ENCODE measurements at places on chromosomes 7 and 10.

GRCh38 chr10:63651864-63652263, 130.7 kb downstream of the REEP3 start:
- no peak for DNase-seq

DNA sequence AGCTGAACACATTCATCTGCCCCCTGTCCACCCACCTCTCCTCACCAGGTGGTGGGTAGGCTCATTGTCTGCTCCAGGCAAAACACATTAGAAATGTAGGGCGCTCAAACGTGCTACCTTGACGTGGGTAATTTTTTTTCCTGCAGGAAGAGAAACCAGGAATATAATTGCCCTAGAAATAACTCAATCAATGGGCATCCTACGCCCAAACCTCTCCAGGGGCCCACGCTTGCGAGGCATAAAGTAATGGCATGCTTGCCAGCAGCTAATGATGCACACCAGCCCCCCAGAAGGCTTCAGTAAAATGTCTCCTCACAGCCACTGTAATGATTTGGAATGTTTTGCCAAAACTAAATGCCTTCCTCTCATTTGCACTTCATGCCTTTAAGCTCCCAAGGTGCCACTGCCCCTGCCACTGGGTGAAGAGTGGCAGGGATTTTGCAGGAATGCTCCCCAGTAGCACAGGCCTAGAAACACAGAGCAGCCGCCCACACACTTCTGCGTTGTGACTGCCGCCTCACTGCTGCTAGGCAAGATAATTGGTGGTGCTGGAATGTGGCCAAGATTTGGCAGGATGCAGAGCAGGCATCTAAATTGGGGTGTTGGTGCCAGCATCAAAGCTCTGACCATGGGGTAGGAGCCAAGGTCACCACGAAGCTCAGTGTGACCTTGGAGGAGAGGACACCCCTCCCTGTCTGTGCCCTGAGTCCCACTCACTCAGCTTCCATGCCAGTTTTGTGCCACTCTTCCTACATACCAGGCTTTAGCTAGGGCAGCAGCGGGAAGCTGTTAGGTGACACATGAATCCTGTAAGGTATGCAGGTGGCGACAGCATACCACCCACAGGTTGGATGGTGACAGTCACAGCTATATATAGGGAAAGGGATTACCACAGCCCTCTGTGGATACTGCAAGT, 48.7 kb upstream of the PPP1R3C start:
- DNase-seq: no peak

DNA sequence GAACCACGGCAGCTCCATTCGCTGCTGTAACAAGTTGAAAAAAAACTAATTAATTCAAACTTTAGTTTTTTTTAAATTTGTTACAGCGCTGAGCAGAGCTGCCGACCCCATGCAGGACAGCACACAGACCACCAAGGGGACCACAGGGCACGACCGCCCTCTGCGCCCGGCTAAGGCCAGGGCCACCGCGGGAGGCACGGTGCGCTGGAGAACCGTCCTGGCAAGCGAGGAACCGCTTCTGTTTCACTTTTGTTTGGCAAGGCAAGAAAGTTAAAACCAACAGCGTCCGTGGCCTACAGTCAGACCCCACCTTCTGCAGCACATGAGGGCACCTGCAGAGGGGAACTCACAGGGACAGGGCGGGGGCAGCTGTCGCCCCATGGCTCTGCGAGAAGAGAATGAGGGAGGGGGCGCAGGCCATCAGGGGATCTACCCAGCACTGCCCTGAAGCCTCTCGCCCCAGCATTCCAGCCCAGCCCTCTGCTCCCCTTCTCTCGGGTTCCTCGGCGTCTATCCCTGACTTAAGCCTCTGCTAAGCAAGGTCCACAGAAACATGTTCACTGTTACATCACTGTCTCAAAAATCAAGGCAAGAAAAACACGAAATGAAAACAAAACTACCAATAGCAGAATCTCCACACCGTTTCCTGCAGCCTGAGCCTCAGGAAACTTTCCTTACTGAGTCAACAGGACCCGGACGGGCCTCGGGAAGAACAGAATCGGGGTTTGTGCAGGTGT, 204.4 kb downstream of the DIP2C start:
- no peak for DNase-seq

GRCh38 chr7:146414937-146415336, 298.3 kb downstream of the CNTNAP2 start:
- no peak for DNase-seq

GRCh38 chr10:97939446-97939990, 89.9 kb downstream of the GOLGA7B start:
- DNase-seq: no peak

DNA sequence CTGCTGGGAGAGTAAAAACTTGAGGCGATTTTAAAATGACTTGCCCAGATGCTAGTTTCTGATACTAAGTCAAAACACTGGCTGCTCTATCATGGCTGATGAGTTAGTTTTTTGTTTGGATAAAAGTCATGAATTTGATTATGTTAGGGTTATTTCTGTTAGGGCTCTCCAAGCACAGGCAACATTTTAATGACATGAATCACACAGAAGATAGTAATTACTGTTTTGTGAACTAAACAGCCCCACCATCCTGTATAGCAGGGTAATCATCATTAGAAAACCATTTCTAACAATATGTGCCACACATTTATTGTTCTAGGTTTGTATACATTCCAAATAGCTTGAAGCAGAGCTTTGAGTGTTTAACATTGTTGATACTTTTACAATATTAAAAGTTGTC, 750.3 kb downstream of the ANKRD7 start:
- DNase-seq: no peak

- DNase-seq: no peak
Measured at GRCh38 chr10:131088619-131089018, 222.9 kb downstream of the TCERG1L start.

- peak; percentile 99 for DNase-seq
Measured at GRCh38 chr10:14837757-14838581, at the start of the genes CDNF, HSPA14 and MSANTD7. TSS of gene CDNF (minus strand) at chr10:14838037. CDS start at chr10:14837946, 91 bp downstream. TSS of gene HSPA14 (plus strand) at chr10:14838306. CDS start at chr10:14838403, 97 bp downstream. TSS of gene MSANTD7 (plus strand) at chr10:14838306. CDS start at chr10:14842285, 3,979 bp downstream.

DNA sequence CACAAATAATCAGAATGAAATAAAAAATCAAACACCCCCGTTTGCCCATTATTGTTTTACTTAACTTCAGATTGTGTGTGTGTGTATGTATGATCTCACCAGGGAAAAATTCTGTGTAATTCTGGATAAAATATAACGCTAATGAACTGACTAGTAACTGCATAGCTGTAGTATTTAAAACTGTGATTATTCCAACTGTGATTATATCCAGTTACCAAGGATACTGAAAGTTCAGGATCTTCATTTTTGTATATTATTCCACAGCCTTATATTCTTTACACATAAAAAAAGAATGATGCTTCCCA, 2.9 kb downstream of the TWIST1 start:
- DNase-seq: no peak

DNA sequence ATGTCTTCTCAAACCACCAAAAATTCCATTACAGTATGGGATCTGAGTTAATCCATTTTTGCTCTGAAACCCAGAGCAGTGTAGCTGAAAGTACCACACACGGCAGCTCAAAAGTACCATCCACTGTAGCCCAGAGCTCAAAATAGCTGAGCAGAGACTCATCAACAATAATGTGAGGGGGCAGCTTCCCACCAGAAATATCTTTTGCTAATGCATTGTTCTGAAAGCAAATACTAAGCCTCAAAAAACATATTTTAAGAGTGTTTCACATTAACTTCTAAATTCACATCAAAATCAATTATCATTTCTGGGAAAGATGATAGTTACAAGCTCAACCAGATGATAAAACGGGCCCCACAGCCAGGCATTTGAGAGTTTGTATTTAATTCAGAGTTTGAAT, 73.7 kb downstream of the ABLIM1 start:
- DNase-seq: no peak

- DNase-seq: peak; percentile 80
Measured at GRCh38 chr7:94396037-94396431, 1.3 kb downstream of the COL1A2 start.

DNA sequence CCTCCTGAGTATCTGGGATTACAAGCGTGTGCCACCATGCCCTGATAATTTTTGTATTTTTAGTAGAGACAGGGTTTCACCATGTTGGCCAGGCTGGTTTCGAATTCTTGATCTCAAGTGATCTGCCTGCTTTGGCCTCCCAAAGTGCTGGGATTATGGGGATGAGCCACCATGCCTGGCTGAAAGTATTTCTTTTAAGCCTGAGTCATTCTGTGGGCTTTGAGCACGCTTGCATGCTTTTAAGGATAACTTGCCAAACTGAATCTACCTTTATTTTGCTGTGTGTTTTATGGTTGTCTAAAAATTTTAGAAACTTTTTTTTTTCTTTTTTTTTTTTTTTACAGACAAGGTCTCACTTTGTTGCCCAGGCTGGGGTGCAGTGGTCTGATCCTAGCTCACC, 33.2 kb downstream of the CNNM2 start:
- DNase-seq: no peak

GRCh38 chr7:123485187-123485586, 49.2 kb downstream of the IQUB start:
- DNase-seq: no peak

GRCh38 chr10:3045471-3046209, 21.7 kb upstream of the PFKP start:
- DNase-seq: peak; percentile 40

GRCh38 chr10:132637477-132638129, 100.0 kb downstream of the INPP5A start:
- DNase-seq: peak; percentile 28

DNA sequence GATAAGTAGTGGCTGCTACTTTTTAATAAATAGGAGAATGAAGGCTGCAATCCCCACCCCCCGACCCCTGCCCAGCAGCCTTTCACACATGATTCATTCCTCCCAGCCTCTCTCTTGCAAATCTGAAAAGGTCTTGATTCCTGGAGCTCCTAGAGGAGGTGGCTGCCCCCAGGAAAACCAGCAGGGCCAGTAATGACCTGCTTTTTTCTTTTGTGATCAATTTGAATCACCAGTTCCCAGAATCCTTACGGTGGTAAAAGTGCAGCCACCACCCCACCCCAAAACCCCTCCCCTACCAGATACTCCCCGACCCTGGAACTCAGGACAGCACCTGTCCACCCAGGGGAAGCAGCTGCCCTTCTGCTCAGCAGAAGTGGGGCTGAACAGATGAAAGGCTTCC, 108.9 kb downstream of the C10orf105 start:
- DNase-seq: no peak

- no peak for DNase-seq
Measured at GRCh38 chr7:22651534-22652243, 75.3 kb upstream of the IL6 start.

GRCh38 chr7:14340393-14341074, 351.1 kb upstream of the ETV1 start:
- no peak for DNase-seq

- no peak for DNase-seq
Measured at GRCh38 chr7:114218283-114218682, 196.3 kb upstream of the FOXP2 start.

- DNase-seq: no peak
Measured at GRCh38 chr10:112986544-112987190, 36.6 kb downstream of the TCF7L2 start.

GRCh38 chr10:59651902-59652301, 57.7 kb downstream of the SLC16A9 start:
- DNase-seq: no peak

DNA sequence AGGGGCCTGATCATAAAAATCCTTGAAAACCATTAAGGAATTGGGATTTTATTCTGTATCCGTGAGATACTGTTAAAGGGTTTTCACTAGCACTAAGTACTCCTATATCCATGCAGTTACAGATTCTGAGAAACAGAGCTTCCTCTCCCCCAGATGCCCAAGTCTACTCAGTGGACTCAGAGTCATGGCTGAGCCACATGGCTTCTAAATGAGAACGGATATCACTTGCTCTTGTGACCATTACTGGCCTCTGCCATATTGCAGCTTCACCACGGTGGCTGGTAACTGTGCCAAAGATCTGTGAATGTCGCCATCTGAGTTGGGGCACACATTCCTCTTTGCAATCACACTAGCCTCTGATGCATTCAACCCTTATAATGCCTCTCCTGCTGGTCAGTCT, 42.0 kb upstream of the PALS2 start:
- no peak for DNase-seq

- no peak for DNase-seq
Measured at GRCh38 chr10:104340111-104340526, 1.9 kb upstream of the ITPRIP start.

GRCh38 chr10:4099202-4099601, 314.2 kb upstream of the KLF6 start:
- DNase-seq: no peak

GRCh38 chr10:22683140-22683389, 31.3 kb downstream of the PIP4K2A start:
- no peak for DNase-seq

- DNase-seq: no peak
Measured at GRCh38 chr10:115948465-115948864, 324.5 kb downstream of the GFRA1 start.

DNA sequence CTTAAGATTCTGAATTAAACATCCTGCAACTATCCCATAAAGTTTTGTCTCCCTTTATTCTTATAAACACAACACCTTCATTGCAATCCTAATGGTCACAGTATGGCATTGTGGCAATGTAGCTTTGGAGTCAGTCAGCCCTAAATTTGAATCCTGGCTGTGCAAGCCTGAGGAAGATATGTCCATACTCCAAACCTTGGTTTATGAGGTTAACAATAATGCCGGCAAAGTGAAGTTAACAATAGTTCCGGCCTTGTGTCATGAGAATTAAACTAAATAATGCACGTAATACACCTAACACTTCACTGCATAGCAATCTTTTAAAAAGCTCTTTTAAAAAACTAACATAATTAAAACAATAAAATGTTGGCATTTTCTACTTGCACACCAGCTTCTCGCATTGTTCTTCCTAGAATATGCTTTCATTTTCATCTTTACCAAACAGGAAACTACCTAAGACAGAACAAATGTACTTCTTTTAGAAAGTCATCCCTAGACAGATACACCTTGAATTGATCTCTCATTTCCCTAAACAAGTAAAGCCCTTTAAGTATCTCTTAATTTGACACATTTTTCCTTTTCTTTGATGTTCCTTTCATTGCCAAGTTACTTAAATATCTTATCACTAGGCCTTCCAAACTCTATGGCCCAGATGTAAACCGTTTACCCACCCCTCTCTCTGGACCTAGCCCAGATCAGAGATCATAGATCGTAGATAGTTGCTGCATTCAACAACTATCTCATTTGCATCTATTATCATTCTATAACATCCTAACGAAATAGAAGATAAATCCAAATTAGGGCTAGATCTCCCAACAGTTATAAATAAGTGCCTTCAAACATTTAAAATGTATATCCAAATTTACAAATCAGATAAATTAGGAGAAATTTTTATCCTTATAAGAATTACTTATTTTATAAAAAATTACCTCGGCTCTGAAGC, 66.7 kb downstream of the CREB3L2 start:
- no peak for DNase-seq

GRCh38 chr7:25823571-25823970, 328.4 kb upstream of the NFE2L3 start:
- DNase-seq: no peak

- no peak for DNase-seq
Measured at GRCh38 chr7:4115442-4115841, 566.7 kb upstream of the FOXK1 start.
